Activated T-cell treated with anti-CD3 and anti-CD28 coated beads, Interleukin-2, amount 50 U/mL, for 1 hour (primary cell): ENCODE measurements at places on chromosomes 5 and 9.

DNA sequence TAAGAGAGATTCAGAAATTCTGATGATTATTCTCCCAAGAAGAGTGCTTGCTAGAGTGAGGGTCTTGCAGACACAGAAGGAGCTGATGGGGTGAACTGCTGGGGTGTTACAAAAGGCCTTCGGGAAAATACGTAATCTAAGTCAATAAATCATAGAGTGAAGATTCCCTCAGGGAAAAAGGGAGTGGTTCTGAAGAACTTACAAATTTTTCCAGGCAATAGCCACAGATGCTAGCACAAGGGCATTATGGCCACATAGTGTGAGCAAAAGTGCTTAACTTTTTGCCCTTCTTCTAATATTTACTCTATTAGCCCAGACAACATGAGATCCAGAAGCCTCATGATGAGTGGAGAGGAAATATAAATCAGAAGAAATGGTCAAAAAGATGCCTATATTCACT is 137.3 kb downstream of the TMC1 start:
- no peak for DNase-seq

DNA sequence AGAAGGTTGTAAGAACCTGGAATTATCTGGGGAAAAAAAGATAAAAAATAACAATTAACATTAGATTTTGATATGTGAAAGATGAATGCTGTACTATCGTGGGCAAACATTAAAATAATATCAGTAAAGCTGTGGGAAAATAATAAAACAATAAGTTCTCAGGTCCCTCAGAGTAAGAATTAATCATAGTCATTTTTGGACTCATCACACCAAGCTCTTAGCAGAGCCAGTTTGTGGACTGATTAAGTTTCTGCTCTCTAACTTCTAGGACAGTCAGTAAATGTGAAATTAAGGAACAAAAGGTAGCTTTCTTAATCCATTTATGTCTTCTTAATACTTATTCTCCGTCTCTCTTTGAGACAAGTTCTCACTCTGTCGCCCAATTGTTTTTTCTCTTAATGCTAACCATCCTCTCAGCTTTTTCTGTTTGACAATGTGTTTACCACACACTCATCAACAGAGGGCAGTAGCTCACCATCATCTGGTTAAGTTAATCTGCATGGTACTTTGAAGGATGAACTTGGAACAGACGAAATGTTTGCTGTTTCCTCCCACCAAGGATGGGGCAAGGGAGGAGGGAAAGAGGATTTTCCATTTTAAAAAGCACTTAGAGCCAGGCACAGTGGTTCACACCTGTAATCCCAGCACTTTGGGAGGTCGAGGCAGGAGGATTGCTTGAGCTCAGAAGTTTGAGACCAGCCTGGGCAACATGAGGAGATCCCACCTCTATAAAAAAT is 5.3 kb upstream of the ACO1 start:
- no peak for DNase-seq

DNA sequence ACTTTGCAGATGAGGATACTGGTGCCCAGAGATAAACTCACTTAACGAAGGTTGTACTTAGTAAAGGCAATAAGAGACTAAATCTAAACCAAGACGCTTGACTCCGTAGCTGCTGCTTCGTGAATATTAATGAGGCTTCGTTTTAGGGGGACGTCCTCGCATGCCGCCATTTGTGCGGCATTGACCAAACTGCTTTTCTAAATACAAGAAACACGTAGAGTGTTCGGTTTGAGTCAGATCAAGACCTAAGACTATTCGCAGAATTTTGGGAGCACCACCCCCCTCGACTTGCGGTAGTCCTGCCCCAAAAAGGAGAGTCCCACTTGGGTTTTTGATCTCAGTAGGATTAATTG is 1.1 kb downstream of the NPM1 start:
- no peak for DNase-seq

DNA sequence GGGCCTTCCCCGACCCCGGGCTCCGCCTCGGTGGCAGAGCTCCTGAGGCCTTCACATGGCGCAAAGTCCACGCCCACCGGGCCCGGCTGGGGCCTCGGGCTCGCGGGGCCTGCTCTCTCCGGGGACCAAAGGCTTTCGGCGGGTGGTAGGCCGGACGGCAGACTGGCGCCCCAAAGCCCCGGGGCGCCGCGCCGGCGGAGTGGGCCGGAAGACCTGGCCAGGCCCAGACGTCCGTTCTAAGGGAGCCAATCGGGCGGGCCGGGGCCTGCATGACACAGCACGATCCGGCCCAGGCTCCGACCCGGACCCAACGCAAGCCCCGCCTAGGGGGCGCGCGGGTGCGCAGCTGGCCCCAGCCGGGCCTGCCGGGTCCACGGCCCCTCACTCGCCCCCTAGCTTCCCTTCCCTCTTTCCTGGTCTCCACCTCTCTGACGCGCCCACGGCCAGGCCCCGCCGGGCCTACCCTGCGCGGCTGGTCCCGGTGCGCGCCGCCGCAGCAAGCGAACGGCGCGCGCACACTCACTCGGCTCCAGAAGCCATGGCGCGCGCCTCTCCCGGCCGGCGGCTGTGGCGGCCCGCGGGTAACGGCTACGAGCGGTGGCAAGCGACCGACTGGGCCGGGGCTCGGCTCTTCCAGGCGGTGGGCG is 488 bp downstream of the VCP start:
- DNase-seq = peak; percentile 83

DNA sequence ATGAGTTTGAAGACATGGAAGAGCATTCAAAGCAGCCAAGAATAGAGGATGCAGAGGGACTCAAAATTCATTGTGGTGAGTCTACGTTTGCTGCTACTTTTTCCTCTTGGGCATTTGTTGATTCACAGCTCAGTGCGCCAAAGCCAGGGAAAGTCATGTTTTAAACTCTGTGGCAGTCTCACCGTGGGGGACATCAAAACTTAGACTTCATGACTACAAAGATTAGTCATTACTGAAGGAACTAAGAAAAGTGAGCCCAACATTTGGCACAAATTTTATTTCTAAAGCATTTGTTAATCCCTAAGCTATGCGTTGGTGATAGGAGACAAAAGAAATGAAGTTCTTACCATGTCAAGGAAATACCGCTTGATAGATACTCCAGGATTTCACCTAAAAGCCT is 73.7 kb upstream of the MTAP start:
- DNase-seq = no peak

DNA sequence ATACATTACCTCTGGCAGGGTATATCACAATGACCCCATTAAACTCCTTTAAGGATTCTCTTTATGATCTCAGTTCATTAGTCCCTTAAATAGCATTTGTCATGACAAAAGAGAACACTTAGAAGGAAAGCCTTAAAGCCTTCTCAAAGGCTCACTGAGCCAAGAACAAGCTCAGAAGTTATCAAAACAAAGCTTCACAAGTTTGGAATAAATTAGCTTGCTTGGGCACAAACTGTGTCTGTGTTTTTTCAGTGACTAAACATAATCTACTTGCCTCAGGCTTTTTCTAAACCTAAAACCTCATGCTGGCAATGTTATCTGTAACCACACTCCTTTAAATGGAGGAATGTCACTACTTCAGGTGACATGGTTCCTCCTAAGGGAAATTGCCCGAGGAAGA is 1114.9 kb upstream of the C9orf72 start:
- no peak for DNase-seq

DNA sequence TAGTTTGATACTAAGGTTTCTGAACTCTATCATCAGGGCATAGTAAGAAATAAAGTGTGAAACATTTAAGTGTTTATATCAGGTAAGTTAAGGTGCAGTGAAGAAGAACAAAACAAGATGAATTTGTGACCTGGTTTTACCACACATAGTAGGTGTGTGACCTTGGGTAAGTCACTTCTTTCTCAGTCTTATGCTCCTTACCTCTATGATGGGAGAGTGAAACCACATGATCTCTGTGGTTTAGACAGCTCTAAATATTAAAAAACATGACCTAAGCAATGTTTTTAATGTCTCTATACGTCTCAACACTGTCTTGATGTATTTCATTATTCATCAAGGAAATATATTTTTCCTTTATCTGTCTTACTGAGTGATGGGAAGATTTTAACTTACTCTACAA is 629.6 kb upstream of the DMAC1 start:
- DNase-seq = no peak

GRCh38 chr5:83654427-83654994 is 66.1 kb downstream of the HAPLN1 start:
- no peak for DNase-seq

- DNase-seq = no peak
Observed at GRCh38 chr9:7507566-7508270, 291.9 kb downstream of the DMAC1 start.

GRCh38 chr5:87008751-87009560 is 258.7 kb upstream of the RASA1 start:
- no peak for DNase-seq

GRCh38 chr5:116404016-116404415 is 170.6 kb downstream of the SEMA6A start:
- no peak for DNase-seq

DNA sequence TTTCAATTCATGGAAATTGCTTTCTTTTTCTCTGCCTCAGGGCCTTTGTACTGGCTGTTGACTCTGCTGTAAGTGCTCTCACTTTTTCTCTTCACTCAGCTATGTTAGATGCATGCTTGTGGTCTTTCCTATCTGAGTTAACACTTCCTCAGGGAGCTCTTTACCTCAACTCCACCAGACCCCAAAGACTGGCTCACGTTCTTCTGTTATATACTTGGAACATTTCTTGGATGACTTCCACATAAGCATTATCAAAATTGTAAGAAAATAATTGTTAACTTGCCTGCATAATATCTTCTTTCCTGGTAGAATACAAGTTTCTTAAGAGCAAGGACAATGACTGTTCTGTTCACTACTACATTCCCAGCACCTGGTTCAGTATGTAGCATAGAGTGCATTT is 455.9 kb downstream of the EBF1 start:
- DNase-seq = no peak

DNA sequence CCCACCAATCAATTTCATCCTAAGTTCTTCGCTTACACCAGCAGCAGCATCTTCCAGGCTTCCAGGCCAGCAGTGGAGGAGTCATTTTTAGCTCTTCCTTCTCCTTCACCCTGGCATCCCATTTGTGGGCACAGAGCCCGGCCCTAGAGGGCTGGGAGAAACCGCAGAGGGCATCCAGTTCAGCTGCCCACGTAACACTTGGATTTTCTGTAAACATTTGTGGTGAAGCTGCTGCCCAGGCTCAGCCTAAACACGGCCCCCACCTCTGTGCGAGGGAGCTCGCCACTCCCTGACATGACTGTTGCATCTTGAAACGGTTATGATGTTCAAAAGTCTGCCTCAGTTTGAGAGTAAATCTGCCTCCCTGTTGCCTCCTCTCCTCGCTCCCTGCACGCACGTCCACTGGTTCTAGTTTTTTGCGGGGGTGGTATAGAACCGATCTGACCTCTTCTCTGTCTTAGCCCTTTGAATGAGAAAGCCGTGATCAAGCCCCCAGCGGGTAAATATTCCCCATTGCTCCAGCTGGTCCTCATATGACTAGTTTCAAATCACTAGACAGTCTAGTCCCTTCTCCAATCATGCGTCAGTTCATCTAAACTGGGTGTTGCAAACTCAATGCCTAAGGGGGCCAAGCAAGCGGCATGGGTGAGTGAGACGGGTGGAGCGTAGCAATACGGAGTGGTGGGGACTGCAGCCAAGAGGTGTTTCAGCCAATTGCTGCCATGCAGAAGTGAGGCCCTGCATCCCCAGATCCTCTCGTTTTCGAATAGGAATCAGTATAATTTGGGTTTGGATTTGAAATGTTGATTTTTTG is 34.9 kb upstream of the N4BP3 start:
- DNase-seq = no peak

DNA sequence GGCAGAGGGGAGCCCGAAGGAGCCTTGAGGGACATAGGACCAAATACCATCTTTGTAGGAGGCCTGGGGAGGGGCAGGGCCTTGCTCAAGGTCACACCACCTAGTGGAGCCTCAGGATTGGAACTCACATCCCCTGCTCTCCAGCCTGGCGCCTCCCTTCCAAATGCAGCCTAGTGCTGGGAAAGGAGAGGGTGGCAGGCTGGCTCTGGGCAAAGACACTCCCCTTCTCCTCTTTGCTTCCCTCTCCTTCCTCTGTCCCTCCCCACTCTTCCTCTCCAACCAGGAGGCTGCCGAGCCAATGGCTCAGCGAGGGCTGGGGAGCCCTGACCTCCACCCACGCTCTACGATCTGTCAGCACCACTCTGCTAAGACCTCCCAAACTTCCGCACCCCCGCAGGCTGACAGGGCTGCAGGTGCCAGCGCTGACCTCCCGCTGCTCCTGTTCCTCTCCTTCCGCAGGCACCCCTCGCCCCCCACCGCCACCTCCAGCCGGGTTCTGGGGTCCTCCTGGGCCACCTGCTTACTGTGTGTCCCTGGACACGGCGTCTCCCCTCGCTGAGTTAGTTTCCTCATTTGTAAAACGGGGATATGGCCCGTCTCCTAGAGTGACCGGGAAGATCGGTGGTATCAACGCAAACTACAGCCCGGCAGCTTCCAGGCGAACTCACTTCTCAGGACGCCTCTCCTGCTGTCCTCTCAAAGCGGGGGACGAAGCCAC is 52.9 kb downstream of the C9orf50 start:
- no peak for DNase-seq

DNA sequence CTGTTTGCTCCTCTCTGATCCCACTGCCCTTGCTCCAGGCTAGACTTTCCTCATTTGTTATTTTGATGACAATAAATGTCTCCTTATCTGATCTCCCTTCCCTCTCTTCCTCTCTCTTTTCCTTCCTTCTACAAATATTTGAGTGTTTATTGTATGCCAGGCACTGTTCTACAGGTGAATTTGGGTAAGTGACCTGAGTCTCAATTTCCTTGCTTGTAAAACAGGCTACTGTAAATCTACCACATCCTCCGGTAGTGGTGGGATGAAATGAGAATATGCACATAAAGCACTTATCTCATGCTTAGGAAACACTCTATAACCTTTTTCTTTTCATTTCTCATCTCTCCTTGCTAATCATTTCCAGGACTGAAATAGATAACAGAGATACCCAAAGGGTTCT is 86.4 kb downstream of the HMHB1 start:
- no peak for DNase-seq

DNA sequence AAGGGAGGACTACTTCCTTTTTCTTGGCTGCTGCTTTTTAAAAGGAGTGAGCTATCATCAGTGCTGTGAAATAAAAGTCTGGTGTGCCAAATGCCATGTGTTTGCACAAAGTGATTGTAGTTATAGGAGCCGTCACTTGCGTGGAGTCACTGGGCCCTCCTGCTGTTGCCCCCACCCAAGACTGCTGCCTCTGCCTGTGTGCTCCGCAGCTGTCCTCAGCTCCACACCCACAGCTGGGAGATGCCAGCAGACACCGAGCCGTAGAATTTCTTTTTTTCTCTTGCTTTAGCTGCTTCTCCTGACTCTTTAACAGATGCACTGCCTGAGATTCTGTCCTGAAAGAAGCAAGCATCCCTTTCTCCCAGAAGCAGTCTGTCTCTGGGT is 9.8 kb upstream of the GLE1 start:
- no peak for DNase-seq

DNA sequence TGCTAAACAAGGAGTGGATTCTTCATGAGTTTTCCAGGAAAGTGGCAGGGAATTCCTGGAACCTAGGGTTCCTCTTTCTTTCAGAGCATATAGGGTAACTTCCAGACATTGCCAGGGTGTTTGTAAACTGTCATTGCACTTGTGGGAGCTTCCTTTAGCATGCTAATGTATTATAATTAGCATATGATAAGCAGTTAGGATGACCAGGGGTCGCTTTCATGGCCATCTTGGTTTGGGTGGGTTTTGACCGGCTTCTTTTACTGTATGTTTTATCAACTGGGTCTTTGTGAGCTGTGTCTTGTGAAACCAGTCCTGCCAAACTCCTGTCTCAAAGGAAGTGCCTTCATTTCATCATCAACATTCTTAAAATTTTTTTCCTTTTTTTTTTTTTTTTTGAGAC is 11.9 kb upstream of the MELK start:
- DNase-seq = no peak

GRCh38 chr5:39680213-39680612 is 255.4 kb upstream of the DAB2 start:
- no peak for DNase-seq
